ENCODE measurements at places on chromosomes 13 and 19.

GRCh38 chr13:34421858-34422475 lies 520.1 kb upstream of the NBEA start:
- DNase-seq, result no peak

DNA sequence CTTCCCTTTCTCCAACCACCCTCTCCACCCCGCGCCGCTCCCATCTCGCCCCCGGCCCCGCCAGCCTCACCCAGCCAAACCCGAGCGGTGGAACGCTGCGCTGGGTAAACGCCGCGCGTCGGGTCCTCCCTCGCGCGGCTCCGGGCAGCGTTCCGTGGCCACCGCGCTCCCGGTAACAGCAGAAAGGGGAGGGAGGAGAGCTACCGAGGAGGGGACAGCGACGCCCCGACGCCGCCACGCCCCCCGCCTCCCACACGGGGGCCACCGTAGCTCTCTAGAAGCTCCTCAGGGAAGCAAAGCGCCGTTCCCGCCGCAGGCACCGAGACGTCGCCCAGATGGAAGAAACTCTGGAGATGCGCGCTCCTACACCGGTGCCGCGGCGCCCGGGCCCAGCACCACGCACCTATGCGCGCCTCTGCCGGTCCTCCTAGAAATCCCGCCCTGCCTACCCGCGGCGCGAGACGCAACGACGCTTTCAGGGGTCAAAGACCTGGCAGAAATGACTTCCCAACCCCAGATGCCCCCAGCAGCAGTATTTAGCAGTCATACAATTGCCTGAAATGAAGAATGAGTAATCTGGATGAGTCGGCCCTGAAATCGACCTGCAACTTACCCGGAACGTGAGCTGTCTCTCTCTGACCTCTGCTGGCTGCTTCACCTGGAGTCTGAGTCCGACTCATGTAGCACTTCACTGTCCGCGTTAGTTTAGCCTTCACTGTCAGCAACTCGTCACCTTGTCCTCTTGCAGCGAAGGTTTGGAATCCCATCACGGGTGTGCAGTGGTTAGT lies at the start of gene RUBCNL:
RUBCNL (minus strand) TSS at position 189 of the 788 bp plus-strand sequence. CDS start 14,777 bp downstream, outside the sequence.
- peak; percentile 59 for DNase-seq

DNA sequence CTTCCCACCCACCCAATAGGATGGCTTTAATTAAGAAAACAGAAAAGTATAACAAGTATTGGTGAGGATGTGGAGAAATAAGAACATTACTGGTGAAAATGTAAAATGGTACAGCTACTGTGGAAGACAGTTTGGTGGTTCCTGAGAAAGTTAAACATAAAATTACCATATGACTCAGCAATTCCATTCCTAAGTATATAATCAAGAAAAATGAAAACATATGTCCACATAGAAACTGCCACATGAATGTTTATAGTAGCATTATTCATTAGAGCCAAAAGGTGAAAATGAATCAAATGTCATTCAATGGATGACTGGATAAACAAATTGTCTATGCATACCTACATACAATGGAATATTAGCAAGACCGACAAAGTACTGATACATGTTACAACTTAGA lies 16.9 kb downstream of the DZIP1 start:
- no peak for DNase-seq

DNA sequence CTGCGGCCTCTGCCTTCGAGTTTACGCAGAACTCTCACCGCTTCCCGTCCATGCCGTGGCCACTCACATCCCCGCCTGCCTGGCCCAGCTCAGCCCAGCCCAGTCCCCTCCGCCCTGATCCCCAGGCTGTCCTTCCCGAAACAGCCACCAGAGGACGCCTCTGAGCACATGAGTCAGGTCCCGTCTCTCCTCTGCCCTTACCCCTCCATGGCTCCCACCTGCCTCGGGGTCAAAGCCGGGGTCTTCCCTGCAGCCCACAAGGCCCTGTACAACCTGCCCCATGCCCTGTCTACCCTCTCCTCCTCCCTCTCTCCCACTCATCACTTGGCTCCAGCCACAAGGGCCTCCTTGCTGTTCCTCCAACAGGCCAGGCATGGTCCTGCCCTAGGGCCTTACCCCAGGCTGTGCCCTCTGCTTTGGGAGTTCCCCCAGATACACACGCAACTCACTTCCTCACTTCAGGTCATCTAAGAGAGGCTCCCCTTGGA lies 8.1 kb upstream of the SEMA6B start:
- peak; percentile 82 for DNase-seq

DNA sequence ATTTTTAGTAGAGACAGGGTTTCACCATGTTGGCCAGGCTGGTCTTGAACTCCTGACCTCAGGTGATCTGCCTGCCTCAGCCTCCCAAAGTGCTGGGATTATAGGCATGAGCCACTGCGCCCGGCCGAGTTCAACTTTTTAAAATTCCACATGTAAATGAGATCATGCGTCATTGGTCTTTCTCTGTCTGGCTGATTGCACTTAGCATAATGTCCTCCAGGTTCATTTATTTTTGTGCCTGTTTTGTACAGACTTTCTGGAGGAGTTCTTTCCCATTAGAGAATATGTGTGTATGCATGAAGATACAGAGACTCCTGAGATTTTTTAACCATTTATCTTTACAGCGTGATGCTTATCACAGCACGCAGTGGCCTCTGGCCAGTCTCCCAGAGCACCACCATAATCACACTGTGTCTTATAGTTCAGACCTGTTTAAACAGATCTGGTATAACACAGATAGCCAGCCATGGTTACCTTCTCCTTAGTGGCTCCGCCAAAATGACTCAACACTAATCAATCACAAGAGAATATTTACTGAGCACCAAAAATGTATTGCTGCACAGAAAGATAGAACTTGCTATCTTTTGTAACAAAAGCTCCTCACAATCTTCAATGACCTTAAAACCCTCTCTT lies 11.4 kb upstream of the STARD13 start:
- no peak for DNase-seq

DNA sequence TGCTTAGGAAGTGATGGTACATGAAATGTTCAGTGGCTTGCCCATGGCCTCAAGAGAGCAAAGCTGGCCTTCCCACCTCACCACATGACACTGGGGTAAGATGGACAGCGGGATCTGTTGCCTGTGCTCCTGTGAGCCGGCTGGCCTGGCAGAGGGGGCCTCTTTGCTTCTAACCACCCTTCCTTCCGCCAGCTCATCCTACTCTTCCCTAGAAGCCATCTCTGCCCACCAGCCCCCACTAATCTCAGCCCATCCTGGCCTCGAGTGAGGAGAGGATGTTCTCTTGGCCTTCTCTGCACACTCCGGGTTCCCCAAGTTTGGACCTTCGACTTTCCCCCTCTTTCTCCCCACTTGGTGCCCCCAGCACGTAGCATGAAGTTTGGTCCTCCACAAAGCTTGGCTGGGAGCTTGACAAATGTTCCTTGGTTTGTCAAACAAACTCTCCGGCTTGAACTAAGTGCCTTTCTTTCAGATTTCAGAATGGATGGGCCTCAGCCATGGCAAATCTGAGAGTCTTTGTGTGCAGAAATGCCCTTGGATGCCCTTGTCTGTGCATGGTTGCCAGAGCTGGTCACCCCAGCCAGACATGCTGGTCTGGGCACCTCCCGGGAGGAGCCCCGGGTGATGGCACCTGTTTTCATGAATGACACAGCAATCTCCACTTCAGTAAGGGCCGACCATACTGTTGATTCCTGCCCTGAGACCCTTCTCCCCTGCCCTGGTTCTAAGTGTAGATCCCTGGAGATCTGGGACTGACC lies 145.5 kb downstream of the URI1 start:
- DNase-seq, result no peak

GRCh38 chr19:2170987-2171348 lies 7.2 kb downstream of the DOT1L start:
- no peak for DNase-seq

DNA sequence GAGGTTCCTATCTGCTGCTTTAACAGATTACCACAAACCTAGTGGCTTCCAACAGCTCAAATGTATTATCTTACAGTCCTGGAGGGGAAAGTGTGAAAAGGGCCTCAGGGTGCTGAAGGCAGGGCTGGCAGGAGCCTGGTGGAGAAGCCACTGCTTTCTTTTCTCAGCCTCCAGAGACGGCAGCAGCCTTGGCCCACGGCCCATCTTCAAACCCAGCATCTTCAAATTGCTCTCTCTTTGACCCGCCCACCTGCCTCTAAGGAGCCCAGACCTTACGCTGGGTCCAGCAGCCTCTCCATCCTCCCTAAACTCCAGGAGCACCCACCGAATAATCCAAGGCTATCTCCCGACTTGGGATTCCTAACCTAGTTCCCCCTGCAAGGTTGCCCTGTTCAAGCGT lies 35.6 kb downstream of the C13orf46 start:
- no peak for DNase-seq

DNA sequence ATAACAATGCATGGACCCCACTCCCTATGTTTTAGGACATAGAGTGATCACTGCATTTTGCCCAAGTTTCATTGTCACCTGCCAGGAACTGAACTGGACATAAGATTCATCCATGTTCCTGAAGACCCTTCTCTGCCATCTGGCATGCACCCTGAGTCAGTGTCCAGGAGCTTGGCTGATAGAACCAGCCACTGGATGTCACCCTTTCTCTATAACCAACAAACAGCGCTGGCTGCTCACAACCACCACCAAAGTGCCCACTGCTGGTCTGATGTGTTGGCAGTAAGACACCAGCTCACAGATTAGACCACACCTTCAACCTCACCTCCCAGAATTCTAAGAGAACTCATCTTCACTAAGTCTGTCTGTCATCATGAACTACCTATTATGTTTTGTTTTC lies 333.4 kb downstream of the ITGBL1 start:
- DNase-seq, result peak; percentile 4

- peak; percentile 75 for DNase-seq
These were observed 58.1 kb upstream of the KLF2 start for GRCh38 chr19:16266586-16266942.

Measured in activated CD8-positive, alpha-beta T cell treated with anti-CD3 and anti-CD28 coated beads for 36 hours (primary cell).